ENCODE measurements at places on chromosomes 3 and 15.

GRCh38 chr3:129311054-129311902 lies 32.6 kb downstream of the HMCES start:
- no peak for DNase-seq

GRCh38 chr3:64170270-64170669 lies 55.0 kb downstream of the PRICKLE2 start:
- no peak for DNase-seq

DNA sequence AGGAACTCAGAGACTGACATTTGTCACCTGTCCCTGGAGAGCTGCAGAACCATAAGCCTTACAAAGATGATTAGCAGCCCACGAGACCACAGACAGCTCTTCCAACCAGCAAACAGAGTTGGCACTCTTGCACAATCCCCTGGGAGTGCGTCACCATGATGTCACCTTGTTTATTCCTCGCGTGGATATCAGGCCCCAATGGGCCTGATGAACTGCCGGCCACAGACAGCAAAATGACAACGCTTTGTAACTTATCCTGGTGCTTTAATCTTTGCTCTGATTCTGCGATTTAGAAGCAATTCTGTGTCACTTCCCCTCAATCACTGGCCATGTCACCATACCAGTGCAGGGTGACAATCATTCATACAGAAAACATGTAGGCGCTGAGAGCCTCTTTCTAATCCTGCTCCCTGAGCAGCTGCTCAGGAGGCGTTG lies 89.2 kb downstream of the TAMM41 start:
- DNase-seq: peak; percentile 15

DNA sequence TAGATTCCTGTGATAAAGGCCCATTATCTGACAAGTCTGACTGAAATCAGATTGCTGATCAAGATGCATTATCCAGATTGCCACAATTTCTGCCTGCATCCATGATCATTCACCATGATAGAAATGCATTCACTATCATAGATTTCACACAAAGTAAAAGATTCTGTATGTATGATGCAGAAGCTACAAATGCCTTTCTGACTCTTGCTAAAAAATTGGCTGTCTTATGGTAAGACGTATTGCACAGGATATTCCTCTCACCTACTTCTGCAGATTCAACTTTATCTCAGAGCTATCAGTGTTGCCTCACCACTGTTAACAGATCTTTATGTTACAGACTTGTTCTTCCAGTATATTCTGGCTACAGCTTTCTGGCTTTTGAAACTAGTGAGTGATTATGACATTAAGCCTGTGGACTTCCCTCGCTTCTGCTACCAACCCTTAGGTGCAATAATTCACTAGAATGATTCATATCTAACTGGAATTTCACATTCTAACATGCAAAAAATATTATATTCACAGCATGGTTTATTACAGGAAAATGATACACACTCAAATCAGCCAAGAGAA lies 955.3 kb downstream of the EPHA3 start:
- DNase-seq: no peak

DNA sequence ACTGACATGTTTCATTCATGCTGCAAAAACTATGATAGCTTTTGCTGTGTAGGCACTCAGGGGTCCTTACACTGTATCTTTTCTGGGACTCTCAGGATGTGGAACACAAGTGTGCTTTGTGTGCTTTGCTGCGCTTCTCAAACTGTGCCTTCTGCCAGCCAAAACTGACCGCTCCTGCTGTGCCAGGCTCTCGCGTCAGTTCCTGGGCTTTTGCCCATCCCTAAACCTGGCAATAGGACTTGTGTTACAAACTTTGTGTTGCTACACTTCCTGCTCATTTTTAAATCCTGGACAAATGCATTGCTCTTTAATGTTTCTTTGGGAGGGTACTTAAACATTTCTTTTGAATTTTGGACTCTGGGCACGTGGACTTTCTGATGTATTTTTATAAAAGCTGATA lies 60.3 kb downstream of the DIPK2A start:
- no peak for DNase-seq

DNA sequence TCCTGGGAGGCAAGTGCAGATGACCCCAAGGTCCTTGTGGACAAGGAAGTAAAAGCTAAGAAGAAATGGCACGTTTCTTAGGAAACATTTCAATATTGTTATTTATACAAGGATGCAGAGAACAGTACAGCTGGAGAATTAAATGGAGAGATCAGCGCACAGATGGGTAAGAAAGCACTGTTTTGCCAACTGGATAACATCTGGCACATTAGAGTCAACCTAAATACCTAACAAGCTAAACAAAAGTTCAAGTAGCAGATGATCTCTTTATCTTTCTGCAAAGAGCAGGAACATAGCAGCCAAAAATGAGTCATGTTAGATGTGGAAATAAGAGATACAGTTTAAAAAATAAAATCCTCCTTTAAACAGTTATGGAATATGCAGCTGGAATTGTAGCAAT lies 15.7 kb upstream of the DPPA4 start:
- DNase-seq: no peak

DNA sequence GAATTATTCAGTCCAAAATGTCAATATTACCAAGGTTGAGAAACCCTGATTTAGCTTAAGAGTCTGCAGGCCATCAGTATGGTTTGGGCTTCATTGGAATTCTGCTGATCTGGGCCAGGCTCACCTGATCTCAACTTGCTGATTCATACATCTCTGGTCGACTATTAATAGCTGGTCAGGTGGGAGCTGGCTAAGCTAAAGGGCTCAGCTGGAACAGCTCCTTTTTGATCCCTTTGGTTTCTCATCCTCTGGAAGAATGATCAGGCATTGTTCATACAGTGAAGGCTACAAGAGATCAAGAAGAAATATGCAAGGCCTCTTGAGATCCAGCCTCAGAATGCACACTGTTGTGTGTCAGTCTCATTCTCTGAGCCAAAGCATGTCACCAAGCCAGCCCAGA lies 123.3 kb upstream of the MME start:
- peak; percentile 51 for DNase-seq

GRCh38 chr15:25525741-25526140 lies 86.9 kb upstream of the UBE3A start:
- peak; percentile 89 for DNase-seq

DNA sequence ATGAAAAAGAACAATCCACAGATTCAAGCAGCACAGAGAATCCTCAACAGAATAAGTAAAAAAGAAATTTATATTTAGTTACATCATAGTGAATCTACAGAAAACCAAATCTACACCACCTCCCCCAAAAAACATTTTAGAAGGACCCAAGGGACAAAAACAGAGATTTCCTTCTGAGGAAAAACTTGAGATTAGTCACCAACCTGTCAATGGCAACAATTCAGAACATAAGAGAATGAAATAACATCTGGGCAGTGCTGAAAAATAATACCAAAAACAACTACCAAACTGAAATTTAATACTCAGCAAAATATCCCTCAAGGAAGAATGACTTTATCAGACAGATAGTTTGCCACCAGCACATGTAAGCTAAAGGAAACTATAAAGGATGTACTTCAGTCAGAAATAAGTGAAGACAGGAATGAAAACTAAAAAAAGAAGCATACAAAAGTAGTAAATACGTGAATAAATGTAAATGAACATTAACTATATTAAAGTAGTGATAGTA lies 260.7 kb downstream of the ULK4 start:
- DNase-seq: no peak

GRCh38 chr3:105846809-105847208 lies 22.0 kb downstream of the CBLB start:
- no peak for DNase-seq

DNA sequence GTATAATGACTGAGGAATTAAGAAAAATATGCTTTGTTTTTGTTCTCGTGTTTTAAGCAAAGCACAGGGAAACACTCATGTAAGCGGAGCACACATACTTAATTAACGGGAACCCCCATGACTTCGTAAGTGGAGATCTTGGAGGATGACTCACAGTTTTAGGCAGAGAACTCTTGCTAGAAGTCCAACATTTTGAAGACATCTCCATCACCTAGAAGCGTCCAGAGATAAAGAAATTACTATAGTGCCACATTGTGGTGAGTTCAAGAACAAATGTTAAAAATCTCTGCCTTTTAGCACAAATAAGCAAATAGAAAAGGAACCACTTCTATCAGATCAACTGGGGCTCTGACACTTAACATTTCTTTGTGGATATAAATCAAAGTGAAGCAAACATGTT lies 194.1 kb upstream of the ARHGEF26 start:
- DNase-seq: peak; percentile 77
